Activated naive CD4-positive, alpha-beta T cell (primary cell): ENCODE measurements at places on chromosomes 7 and 10.

DNA sequence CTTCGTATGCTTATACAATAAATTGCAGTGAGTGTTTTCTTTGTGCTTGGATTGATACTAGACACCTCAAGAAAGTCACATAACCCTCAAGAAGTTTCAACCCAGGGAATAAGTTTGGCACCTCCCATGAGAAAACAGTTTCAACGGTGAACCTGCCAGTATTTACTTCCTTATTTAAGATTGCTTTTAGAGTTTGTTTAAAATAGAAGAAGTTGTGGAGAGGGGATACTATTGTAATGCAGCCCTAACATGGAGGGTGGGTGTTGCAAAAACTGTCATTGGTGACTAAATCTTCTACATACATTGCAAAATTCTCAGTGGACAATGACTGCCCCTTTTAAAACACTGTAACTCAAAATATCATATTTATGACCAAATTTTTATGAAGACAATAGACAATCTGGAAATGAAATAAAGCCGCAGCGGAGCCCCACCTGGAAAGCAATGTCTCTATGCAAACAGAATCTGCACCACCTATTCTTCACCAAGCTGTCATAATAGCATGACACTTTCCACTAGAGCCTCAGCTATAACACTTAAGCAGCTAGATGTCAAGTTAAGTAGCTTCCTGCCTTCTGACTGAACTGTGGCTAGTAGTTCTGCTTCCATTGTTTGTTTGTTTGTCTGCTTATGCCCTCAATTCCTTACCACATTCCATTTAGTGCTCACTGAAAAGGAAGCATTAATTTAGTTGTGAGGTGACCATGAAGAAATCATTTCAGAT is 98.2 kb downstream of the MDFIC start:
- no peak for DNase-seq

- no peak for DNase-seq
Measured at GRCh38 chr7:143906895-143907294, 4.9 kb upstream of the TCAF1 start.

GRCh38 chr10:79188154-79188965 is 119.6 kb downstream of the ZMIZ1 start:
- DNase-seq, result no peak

GRCh38 chr10:132255489-132256344 is 52.0 kb downstream of the STK32C start:
- no peak for DNase-seq

DNA sequence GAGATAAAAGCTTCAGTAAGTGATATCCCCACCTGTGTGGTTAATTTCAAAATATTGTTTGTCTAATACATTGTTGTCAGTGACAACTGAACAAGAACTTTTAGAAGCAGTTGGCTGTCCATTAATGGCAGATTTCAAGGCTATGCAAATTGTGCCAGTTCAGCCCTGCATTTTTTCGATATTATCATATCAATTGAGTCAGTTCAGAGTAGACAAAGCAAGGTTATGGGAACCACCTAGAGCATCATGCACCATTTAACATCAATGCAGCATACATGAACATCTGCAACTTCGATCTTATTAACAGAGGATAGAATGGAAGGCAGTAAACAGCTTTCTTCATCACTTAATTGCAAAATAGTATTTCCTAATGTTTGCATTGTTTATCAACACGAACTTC is 180.7 kb upstream of the KAT6B start:
- no peak for DNase-seq

DNA sequence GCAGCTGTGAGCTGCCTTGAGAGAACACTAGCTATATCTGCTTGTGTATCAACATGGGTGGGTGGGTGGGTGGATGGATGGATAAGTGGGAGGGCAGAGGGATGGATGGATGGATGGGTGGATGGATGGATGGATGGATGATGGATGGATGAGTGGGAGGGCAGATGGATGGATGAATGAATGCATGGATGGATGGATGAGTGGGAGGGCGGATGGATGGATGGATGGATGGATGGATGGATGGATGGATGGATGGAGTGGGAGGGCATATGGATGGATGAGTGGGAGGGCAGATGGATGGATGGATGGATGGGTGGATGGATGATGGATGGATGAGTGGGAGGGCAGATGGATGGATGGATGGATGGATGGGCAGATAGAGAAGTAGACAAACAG is 76.1 kb downstream of the MKI67 start:
- DNase-seq, result no peak

DNA sequence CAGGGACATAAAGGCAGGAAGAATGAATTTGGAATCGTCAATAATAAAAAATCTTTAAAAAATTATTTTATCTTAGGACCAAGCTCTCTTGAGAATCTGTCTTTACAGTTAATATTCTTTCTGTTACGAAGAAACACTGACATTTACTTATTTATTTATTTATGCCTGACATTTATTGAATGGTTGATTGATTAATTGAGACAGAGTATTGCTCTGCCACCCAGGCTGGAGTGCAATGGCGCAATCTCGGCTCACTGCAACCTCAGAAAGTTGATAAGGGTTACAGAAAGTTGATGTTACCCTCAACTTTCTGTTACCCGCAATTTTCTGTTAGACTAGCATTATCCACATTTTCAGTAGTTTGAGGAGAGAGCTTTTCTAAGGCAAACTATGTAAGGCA is 70.1 kb downstream of the CHCHD3 start:
- DNase-seq, result no peak

GRCh38 chr7:142539901-142540300 is 209.4 kb upstream of the PRSS1 start:
- no peak for DNase-seq

GRCh38 chr10:101894266-101894665 is 50.7 kb upstream of the KCNIP2 start:
- DNase-seq, result no peak

DNA sequence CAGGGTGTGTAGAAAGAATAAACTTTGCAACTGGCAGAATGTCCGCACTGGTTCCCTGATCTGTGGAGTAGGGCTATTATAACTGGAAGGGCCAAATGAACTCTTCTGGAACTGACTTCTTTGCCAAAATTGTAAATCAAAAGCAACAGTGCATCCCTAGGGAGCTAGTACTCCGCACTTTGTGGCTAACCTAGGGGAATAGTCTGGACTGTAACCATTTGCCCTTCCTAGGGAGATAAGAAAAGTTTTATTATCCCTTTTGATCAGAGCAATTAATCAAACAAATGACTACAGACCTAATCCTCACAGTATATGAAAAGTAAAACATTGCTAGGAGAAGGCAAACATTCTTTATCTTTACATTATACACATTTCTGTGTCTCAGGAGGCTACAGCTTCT is 45.5 kb upstream of the STEAP1B start:
- DNase-seq, result no peak

DNA sequence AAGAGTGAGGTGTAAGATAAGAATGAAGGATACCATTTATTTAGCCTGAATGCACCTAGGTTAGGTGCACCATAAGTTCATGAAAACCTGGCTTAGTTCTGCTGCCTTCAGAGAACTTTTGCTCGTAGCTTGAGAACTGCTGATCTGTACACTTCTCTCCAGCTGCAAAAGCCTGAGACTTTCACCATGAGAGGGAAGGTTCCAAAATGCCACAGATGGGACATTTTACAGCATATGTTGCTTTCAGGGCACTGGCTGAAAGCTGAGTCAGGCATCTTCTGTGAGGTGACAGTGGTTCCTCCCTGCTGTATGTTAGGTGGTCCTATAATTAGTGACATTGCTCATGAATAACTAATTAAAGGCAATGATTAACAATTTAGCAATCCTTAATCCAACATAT is 298.3 kb downstream of the GALNT17 start:
- DNase-seq, result no peak

DNA sequence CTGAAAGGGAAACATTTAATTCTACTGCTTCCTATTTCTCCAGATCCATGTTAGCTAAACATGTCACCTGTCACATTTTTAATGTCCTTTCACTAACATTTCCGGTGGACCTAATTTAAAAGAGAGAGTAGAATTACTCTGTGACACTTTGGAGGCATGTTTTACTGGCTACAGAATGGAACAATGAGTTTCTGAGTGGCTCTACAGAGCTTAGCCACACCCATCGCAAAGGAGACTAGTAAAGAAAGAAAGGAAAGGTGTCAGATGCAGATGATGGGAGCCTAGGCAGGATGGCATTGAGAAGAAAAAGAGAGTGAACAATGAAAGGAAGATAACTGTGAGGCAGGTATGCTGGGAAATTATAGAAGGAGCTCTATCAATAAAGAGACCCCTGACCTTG is 35.9 kb downstream of the NDUFB2 start:
- DNase-seq, result no peak

- no peak for DNase-seq
Measured at GRCh38 chr10:58820386-58820785, 307.7 kb downstream of the BICC1 start.

DNA sequence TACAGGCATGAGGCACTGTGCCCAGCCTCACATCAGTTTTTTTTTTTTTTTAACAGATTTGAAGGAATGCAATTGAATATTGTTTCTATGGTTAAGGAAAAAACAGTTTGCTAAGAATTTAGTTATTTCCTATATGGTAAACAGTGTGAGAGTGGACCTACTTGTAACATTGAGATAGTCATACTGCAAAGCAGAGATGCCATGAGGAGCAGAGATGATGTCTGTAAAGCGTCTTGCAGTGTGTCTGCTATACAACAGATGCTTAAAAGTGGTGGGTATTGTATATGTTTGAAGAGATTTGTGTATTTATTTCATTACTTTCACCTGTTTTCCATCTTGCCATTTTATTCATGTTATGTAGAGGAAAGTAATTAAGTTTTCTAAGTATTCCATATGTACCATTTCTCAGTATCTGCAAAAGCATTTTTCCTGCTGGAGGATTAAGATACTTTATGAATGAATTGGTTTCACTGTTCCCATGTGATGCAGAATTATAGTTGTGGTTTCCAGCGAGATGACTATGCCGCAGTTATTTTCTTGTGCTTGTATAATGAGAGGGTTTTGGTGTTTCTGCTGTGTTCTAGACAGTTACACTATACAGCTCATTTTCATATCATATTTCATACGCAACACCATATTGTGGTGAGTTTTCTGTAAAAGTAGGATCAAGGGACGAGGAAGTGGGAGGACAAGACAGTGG is 26.6 kb downstream of the TET1 start:
- DNase-seq, result no peak
